Fibroblast of villous mesenchyme (primary cell): ENCODE measurements at places on chromosomes 3 and 15. TPM values are rescaled to one million over a fixed set of nuclear protein-coding genes. Genes with fewer than 3 reads are reported as not detected.
A peak's percentile ranks its signal among the peaks of the same experiment; 100 is the strongest.

The FGF12 gene
- total RNA-seq, result under 0.01 TPM in 1 of 2 replicates, not detected in the other

The COL6A5 gene
- total RNA-seq, result under 0.01 TPM in 2 replicates

The EXD1 gene
- under 0.01 TPM in 1 of 2 replicates, not detected in the other for total RNA-seq

The PAQR5 gene
- 0.97 and 1.3 TPM in 2 replicates for total RNA-seq

The RYR3 gene
- under 0.01 TPM in 1 of 2 replicates, not detected in the other for total RNA-seq

The C3orf20 gene
- total RNA-seq, result under 0.01 TPM in 1 of 2 replicates, not detected in the other

The GOLGA8J gene
- total RNA-seq, result not detected in 2 replicates

The KBTBD13 gene
- not detected in 2 replicates for total RNA-seq

The MNS1 gene
- 0.43 and 0.97 TPM in 2 replicates for total RNA-seq

The GATA2 gene
- total RNA-seq, result 26.7 and 41.0 TPM in 2 replicates

GRCh38 chr3:9310043-9310442 is 52.8 kb upstream of the THUMPD3 start:
- no peak for DNase-seq

DNA sequence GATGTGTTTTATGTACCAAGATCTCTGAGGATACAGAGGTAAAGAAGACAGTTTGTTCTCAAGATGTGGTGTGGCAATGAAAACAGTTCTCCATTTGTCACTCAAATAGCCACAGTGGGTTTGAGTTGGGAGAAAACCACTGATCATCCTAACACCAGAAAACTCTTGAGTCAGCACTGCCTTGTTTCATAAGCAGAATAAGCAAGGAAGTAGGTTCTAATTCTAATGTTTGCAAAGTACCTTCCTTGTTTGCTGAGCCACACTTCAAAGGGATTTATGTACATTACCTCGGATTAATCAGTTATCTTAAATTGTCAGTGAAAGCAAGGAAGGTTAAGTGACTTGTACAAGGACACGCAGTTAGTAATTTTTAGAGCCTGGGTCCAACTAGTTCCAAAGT is 107.8 kb upstream of the BOC start:
- no peak for DNase-seq

GRCh38 chr15:29130476-29130875 is 139.1 kb downstream of the NSMCE3 start:
- DNase-seq, result no peak

GRCh38 chr3:85678713-85679112 is 719.9 kb downstream of the CADM2 start:
- DNase-seq, result no peak

- no peak for DNase-seq
Measured at GRCh38 chr15:59131969-59132562, 27.1 kb downstream of the CCNB2 start.

GRCh38 chr3:42179110-42179725 is 86.8 kb downstream of the CCK start:
- peak; percentile 85 for DNase-seq

- DNase-seq, result no peak
Measured at GRCh38 chr15:36507458-36507857, 72.0 kb upstream of the CDIN1 start.

DNA sequence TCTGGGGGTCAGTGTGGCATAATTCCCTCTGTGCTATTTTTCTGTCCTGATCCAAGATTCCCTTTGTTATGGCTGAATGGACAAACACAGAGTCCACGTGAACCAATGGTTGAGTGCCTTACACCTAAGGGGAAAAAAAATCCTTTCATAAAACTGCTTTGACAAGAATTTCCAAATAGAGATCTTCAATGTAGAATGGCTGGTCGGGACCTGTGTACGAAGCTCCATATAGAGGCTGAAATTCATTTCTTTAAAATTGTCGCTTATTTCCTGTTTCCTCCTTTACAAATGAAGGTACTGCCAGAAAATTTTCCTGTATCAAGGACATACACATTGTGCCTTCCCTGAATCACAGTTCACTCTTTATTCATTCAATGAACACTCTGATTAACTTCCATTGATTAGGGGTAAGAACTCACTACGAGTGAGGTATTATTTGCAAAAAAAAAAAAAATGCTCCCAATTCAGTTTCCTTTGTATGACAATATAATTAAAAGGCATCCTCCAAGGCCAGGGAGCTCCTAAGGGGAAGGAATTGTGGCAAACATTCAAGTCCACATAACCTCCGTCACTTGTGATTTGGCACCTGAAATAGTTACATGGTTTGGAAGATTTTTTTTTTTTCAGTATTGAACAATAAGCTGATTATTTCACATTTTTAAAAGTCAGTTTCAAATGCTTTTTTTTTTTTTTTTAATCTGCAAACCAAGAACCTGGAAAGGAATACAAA is 293.8 kb downstream of the MEX3B start:
- no peak for DNase-seq

DNA sequence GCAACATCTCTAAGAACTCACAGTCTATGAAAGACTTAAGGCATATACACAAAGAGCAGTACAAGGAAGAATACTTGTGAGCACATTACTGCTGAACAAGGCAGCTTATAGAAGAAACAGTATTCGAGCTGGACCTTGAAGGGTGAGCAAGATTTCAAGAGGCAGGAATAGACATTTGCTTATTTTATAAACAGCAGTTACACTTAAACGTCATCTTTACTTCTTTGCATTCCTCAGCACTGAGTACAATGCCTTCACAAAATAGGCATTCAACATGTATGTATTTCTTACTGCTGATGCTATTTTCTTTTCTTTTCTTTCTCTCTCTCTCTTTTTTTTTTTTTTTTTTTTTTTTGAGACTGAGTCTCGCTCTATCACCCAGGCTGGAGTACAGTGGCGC is 205.8 kb downstream of the ZIC4 start:
- DNase-seq, result peak; percentile 2

GRCh38 chr3:179943117-179943880 is 93.4 kb downstream of the PEX5L start:
- DNase-seq, result no peak

- DNase-seq, result no peak
Measured at GRCh38 chr3:165817160-165817709, 20.0 kb downstream of the BCHE start.

DNA sequence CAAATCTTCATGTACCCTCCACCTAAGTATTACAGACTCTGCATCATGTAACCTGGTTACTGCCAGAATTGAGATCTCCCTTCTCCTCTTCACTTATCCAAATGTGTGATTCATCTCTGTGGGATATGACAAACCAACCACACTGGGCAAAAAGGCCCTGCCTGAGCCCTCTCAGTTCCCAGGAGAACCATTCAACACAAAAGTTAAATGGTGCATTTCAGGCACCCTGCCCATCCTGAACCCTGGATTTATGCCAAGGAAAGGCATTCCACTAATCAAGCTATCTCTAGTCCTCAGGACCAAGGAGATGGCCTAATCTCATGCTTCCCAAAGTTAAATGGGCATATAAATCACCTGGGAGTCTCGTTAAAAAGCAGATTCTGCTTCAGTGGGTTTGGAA is 108.5 kb downstream of the TNIK start:
- peak; percentile 74 for DNase-seq

DNA sequence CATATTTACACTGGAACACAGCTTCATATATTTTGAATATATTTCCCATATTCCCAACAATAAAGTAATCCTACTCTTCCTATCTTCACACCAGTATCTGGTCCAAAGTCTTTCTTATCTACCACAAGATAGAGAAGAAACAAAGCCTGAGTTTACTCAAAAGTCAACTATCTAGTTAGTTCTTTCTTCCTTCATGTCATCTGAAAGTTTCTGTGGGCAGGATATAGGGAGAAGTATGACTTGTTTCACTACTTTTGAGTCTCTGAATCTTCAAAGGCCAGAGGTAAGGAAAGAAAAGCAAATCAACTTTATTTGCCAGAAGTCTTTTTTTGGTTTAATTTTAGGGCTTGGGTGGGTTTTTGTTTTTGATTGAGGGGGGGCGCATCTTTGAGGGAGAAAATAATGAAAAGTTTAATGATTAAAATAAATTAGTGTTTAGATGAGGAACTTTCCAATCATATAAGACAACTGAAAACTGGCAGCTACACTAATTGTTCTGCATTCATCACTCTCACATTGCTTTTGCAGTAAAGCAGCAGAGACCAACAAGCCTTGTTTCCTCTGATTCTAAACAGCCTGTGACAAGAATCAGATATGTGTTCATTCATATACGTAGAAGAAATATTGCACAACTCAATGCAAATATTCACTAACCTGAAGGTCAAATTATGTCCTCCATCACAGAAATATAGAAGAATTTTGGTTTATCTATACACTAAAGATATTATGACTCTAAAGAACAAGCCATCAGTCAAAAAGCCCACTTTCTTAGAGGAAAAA is 421.4 kb downstream of the SHQ1 start:
- peak; percentile 23 for DNase-seq

- no peak for DNase-seq
Measured at GRCh38 chr3:152230370-152230769, 38.4 kb upstream of the MBNL1 start.

- no peak for DNase-seq
Measured at GRCh38 chr3:197155046-197155445, 125.4 kb upstream of the MELTF start.

- DNase-seq, result no peak
Measured at GRCh38 chr3:119405315-119405714, 58.1 kb downstream of the TMEM39A start.

- DNase-seq, result peak; percentile 75
Measured at GRCh38 chr3:195160257-195160898, 110.6 kb downstream of the XXYLT1 start.

DNA sequence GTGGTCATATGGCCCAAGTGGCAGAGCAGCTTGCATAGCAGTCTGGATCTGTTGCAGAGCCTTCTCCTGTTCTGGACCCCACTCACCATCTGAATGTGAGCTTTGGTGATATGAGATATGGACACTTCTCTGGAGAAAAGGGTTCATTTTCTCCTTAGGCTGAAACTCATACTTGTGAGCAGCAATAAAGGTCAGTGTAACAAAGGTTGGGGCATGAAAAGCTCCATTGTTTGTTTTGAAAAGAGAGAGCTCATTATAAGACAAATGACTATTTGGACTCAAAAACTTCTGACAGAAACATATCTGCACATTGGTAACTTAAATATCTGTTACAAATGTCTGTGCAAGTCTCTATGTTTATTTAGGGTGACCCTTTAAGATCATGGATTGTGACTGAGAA is 517.3 kb downstream of the MFSD1 start:
- no peak for DNase-seq

DNA sequence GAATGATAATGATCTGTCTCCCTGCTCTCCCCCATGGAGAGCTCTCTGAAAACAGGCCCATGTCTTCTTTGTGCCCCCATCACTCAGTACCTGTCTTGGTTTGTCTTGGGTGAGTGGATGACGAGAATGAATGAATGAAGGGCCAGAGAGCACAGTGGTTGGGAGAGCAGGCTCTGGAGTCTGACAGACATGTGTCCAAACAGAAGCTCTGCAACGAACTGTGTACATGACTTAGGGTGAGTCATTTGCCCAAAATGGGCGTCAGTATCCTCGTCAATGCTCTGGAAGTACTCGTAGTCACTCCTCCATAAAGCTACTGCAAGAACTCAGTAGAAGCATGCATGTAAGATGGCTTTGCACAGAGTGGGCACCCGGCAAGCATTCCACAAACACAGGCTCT is 170.2 kb upstream of the TLE3 start:
- DNase-seq, result peak; percentile 56

GRCh38 chr15:46441294-46442062 is 806.6 kb downstream of the SQOR start:
- peak; percentile 18 for DNase-seq

DNA sequence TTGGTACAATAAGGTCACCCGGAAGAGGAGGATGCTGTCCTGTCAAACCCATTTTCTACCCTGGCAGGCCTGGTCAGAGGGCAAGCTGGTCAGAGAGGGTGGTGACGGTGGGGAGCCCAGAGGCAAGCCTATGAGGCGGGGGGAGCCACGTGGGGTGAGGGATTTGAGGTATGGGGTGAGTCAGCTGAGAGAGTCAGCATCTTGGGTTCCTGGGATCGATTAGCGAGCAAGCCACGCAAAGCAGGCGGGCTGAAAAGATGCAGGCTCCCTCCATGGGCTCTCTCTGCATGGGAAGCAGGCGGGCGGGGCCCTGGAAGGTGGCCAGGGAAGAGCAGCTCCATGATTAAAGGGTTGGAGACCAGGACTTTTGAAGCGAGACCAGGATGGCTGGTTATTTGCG is 48.1 kb downstream of the MAGEF1 start:
- DNase-seq, result no peak
